Natural killer cell (primary cell): ENCODE measurements at places on chromosomes 12 and 14. TPM values are rescaled to one million over a fixed set of nuclear protein-coding genes. Genes with fewer than 3 reads are reported as not detected.

GRCh38 chr14:77375164-77375950 lies 1.5 kb downstream of the TMED8 start:
- DNase-seq, result peak; percentile 11

- no peak for DNase-seq
These were observed 68.2 kb upstream of the EVL start for GRCh38 chr14:99996951-99997571.

DNA sequence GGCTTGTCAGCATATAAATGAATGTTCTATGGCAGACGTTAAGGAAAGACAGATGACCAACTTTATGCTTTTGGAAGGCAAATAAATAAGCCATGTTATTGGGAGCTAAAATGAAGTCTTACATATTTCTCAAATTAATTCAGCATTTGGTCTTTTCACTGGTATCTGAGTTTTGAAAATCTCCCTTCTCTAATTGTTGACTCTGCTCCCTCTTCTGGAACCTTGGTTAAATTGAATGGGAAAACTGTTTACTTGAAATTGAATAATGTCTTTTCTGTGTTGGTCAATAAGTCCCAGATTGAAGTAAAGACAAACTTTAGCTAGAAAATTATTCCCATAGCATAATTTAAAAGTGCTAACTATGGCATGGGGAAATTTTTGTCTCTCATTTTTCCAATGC lies 38.7 kb downstream of the LGR5 start:
- DNase-seq, result no peak

DNA sequence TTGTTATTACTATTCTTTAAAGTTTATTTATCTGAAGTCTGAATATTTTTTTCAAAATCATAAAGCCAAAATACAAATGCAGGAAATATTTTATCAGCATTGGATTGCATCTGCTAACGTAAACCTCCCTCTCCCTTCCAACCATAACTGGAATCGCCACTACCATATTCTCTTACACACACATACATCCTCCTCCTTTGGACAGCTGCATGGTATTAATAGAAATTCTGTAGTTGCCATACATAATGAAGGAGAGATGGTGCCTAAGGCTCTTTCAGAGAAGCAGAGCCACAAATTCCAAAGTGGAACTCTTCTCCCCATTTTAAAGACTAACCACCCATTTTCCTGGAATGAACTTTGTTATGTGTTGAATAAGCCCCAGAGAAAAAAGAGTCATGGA lies 352.7 kb downstream of the MDGA2 start:
- DNase-seq, result no peak

GRCh38 chr14:74568911-74569310 lies 43.1 kb downstream of the LTBP2 start:
- DNase-seq, result no peak

- DNase-seq, result no peak
These were observed 69.3 kb downstream of the FBXO34 start for GRCh38 chr14:55340482-55340881.

- no peak for DNase-seq
These were observed 996.8 kb upstream of the TMEM132C start for GRCh38 chr12:127270193-127270592.

Gene NDRG2
- total RNA-seq, result 14.6 TPM

Gene HHIPL1
- total RNA-seq, result not detected

Gene NR4A1
- 72.5 TPM for total RNA-seq

Gene HNF1A
- not detected for total RNA-seq

Gene PSMD9
- 32.0 TPM for total RNA-seq
